ENCODE measurements at places on chromosomes 13 and 19.

- no peak for DNase-seq
Observed at GRCh38 chr19:1851654-1852580, 3.6 kb upstream of the REXO1 start.

DNA sequence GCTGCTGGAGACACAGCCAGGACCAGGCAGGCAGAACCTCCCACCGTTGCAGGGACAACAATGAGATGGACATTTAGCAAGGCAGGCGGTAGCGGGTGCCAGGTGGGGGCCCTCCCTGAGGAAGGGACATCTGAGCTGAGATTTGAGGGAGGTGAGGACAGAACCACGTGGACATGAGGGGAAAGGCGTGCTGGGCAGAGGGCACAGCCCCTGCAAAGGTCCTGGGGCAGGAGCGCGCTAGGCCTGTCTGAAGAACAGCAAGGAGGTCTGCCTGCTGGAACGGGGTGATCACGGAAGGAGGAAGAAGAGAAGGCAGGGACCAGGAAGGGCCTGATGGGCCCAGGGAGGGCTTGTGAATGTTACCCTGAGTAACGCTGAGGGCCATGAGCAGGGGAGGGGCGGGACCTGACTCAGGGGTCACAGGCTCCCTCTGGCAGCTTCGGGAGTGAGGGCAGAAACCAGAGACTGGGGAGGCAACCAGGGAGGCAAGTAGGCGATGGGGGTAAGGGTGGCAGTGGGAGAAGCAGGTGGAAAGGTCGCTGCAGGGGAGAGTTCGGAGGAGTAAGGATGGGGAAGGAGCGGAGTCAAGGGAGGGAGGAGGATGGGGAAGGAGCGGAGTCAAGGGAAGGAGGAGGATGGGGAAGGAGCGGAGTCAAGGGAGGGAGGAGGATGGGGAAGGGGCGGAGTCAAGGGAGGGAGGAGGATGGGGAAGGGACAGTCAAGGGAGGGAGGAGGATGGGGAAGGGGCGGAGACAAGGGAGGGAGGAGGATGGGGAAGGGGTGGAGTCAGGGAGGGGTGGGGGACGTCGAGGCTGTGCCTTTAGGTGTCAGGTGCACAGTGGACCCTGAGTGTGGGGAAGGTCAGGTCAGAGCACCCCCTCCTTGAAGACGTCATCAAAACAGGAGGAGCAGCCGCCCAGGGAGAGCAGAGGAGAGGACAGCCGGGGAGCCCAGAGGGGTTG is 15.7 kb upstream of the B3GNT3 start:
- no peak for DNase-seq

DNA sequence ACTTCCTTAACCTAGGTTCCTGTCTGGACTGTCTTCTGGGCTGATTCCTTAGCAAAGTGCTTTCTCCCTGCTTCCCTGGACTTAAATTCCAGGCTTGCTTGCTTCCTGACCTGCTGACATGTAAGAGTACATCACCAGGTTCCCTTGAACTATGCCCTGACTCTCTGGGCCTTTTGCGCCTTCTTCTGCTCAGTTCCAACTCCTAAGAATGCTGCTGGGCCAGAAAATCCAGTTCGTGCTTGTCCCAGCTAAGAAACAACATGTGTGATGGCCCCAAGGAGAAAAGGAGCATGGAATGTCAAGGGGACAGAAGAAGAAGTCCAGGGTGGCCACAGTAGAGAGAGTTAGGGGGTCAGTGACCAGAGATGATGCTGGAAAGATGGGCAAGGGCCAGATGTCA is 42.6 kb upstream of the MBNL2 start:
- DNase-seq = no peak

DNA sequence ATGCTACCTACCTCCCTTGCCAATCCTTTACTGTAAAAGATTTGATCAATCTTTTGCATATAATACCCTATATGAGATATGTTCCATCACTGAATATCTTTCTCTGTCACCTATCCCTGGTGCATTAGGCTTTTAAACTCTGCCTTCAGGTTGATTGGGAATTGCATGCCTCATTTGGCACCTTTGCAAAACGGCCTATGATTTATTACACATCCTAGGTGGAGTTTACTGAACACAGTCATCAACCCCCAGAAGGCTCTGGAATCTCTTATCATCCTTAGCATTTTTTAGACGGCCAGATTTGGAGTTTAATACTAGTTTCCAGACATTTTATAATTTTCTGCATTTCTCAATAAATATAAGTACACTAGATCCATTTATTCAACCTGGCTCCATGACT is 448.4 kb upstream of the SLC10A2 start:
- DNase-seq = no peak

DNA sequence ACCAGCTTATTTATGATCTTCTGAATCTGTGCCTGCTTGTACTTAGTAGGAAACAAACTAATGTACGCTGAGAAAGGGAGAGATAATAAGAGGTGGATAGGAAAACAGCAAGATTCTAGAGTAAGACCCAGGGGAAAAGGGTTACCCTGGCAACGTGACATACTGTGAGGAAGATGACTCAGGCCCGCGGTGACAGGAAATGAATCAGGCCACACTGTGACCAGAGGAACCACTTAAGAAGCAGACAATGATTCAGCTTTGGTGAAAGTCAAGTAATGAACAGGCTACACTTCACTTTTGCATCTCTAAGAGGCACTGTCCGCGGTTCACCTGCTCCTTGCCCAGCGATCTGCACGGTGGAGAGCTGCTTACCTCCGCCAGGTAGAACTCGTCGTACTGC is 158.2 kb downstream of the NALCN start:
- DNase-seq = no peak

DNA sequence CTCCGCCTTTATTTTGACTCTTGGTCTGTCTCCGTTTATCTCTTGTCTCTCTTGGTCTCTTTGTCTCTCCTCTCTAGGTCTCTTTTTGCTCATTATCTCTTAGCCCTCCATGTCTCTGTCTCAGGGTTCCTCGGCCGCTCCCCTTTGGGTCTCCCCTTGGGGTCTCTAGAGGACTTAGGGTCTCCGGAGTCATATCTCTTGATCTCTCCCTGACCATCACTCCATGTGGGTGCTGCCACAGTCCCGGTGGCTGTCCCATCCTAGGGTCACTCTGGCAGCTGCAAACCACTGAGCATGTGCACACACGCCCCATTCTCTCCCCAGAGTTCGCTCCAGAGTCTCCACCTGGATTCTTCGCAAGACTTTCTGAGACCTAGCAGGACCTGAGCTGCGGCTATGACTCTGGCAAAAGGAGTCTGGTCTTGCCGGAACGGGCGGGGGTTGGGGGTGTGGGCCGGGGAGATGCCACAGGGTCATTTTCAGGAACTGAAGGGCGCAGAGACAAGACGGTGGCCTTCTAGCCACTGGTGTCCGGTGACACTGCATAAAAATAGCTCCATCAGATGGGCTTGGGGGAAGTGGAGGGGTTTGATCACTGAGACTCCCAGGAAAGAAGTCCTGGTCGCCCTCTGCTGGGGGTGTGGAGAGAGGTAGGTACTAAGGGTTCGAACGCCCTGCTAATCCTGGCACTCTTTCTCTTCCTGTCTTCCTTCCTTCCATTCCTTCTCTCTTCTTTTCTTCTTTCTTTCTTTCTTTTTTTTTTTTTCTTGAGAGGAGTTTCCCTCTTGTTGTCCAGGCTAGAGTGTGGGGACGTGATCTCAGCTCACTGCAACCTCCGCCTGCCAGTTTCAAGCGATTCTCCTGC is 1.2 kb upstream of the KCNA7 start:
- peak; percentile 17 for DNase-seq

DNA sequence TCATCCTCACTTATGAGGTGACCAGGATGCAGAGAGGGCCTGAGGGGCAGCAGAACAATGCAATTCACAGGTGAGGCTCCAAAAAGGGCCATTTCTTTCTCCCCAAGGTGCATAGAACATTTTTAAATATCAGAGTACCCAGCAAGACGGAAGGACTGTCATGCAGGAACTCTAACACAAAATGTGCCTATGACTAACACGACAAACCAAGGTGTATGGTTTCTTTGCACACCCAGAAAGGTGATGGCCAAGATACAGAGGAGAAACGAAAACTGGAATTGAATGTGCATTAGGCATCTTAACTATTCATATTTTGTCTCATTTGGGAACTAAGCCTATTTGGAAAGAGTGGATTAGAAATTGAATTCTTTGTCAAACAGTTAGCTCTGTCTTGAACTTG is 29.9 kb downstream of the SHISA2 start:
- DNase-seq = no peak

GRCh38 chr19:1206864-1207450 is 1.4 kb downstream of the STK11 start:
- DNase-seq = no peak

- no peak for DNase-seq
Observed at GRCh38 chr19:51626675-51627074, 3.5 kb downstream of the SIGLEC5 start.

- peak; percentile 73 for DNase-seq
Observed at GRCh38 chr19:5967994-5968430, 9.9 kb downstream of the RANBP3 start.

- no peak for DNase-seq
Observed at GRCh38 chr13:66659286-66659685, 570.9 kb downstream of the PCDH9 start.

- no peak for DNase-seq
Observed at GRCh38 chr13:94292323-94292640, 187.2 kb downstream of the DCT start.

DNA sequence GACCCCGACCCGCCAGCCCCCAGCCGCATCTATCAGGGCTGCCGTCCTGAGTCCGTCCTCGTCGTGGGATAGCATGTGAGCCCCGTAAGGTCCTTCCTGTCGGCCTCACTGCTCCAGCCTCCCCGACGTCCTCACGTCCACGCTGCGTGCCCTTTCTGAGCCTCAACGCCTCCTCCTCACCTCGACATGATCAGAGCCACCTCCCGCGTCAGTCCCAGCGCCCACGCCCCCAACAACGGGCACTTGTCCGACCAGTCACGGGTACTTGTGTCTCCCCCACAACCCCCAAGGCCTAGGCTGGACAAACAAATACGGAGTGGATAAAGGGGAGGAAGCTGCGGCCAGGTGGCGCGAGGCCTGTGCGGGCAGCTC is 665 bp downstream of the ZNF497 start:
- DNase-seq = peak; percentile 6

GRCh38 chr19:33755099-33756035 is 41.3 kb upstream of the KCTD15 start:
- DNase-seq = no peak

DNA sequence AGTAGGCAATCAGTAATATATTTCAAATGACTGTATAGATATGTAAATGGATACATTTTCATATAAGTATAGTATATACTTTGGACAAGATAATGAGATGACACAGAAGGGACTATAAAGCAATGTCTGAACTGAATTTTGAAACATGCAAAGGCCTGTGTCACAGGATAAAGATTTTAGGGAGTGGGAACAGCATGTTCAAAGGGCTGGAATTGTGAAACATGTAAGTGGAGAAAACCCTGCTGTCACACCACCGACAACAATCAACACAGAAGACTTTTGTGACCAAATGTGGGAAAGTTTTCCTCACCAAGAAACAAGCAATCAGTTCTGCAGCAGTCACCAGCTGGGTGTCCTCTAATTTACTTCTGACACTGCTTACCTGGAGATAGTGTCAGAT is 42.9 kb downstream of the LPAR6 start:
- no peak for DNase-seq

DNA sequence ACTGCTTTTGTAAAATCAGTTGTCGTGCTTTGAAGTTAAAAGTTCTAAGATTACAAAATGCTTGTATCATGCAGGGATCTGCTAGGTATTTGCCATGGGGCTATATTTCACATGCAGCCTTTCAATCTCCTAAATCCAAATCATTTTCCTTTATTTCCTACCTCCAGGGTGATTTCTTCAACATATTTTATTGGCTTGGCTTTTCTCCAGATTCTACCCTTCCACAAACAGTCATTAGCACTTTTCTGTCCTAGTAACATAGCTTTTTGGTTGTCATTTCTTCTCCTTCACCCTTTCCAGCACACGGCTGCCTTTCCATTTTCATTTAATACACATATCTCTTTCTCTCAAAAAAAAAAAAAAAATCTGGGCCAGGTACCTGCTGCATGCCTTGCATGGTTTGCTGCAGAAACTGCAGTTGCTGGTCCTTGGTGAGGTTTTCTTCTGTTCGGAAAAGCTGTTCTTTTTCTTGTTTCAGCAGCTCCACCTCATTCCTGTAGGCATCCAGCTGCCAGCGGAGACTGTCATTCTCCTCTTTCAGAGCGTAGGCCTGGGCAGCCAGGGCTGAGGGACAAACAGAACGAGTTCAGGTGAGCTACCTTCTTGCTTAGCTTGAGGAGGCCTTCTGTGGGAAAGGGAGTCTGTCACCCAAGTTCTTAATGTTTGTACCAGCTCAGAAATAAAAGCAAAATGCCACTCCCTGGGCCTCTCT is 274.7 kb downstream of the DNAJC15 start:
- DNase-seq = no peak

DNA sequence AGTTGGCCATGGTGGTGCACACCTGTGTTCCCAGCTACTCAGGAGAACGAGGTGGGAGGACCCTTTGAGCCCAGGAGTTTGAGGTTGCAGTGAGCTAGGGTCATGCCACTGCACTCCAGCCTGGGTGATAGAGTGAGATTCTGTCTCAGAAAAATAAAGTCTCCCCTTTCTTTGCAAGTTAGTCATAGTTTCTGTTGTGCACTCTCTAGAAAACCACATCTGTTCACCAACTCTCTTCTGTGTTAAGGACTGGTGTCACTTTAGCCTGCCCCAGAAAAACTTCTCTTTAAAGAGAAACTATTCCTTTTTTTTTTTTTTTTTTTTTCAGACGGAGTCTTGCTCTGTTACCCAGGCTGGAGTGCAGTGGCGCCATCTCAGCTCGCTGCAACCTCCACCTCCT is 4.9 kb upstream of the CHST8 start:
- DNase-seq = no peak

DNA sequence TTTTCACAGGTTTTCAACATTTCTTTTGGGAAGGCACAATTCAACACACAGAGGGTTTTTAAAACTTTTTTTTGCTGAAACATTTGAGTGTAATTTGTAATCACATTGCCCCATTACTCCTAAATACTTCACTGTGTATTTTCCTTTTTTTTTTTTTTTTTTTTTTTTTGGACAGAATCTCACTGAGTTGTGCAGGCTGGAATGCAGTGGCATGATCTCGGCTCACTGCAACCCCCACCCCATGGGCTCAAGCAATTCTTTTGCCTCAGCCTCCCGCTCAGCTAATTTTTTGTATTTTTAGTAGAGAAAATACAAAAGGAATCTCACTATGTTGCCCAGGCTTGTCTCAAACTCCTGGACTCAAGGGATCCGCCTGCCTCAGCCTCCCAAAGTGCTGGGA is 14.8 kb upstream of the DNAJC15 start:
- DNase-seq = no peak

- peak; percentile 8 for DNase-seq
Observed at GRCh38 chr13:105545811-105546210, 989.7 kb downstream of the EFNB2 start.

DNA sequence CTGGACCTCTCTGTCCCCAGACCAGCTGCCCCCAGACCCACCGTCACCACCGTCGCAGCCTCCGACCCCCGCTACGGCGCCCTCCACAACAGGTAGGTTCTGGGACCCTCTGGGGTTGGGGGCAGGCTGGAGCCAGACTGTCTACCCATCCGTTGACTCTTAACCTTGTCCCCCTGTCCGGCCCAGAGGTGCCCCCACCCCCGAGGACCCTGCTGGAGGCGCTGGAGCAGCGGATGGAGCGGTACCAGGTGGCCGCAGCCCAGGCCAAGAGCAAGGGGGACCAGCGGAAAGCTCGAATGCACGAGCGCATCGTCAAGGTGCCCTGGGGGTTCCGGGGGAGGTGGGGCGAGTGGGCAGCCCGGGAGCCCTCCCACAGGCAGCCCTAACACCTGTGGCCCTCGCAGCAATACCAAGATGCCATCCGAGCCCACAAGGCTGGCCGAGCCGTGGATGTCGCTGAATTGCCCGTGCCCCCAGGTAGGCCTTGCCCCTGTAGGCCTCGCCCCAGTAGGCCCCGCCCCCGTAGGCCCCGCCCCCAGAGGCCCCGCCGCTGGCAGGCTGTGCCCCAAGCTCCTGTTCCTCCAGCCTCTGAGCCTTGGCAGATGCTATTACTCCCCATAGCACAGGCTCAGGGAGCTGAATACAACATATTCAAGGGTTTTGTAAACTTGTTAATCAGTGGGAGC is 12.9 kb downstream of the CC2D1A start:
- no peak for DNase-seq

Data from NCI-H446 (cell line).